Activated CD4-positive, alpha-beta T cell treated with anti-CD3 and anti-CD28 coated beads, Interleukin-2, Interleukin-4, amounts not matched to agents 100 ng/mL and 50 ng/mL, durations not matched to agents 16 hours and 8 hours (primary cell): ENCODE measurements at places on chromosomes 12 and 14.
A peak's percentile ranks its signal among the peaks of the same experiment; 100 is the strongest.

GRCh38 chr12:106073179-106073578 lies 65.6 kb downstream of the NUAK1 start:
- peak; percentile 51 for DNase-seq

- DNase-seq = no peak
Observed at GRCh38 chr12:80456513-80456912, 12.5 kb downstream of the PTPRQ start.

DNA sequence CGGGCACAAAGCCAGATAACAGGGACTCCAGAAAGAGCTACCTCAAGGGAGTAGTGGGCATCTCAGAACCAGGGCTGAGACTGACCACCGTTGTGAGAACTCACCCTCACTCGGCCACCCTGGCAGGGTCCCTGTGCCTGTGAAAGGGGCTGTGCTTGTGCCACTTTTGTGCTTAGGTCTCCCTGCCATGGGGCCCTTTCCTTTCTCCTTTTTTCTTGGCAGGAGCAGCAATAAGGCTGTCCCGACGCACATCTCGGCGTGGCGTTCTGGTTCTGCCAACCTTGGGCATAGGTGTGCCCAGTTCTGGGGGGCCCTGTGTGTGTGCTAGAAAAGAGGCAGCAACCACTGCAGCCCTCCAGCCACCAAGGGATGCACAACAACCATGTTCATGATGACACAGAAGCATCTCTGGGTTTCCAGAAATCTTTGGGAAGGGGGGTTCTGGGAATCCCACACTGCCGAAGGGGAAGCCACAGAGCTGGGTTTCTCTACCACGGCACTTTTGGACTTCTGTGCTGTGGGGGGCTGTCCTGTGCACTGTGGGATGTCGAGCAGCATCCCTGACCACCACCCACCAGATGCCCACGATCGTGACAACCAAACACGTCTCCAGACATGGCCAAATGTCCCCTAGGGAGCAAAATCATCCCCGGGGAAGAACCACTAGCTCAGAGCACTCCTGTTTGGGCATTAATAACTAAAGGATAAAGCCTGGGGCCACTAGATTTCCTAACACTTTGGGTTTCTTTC lies 13.1 kb upstream of the TMEM119 start:
- no peak for DNase-seq

- DNase-seq = no peak
Observed at GRCh38 chr12:124386059-124386458, 91.2 kb downstream of the RFLNA start.

DNA sequence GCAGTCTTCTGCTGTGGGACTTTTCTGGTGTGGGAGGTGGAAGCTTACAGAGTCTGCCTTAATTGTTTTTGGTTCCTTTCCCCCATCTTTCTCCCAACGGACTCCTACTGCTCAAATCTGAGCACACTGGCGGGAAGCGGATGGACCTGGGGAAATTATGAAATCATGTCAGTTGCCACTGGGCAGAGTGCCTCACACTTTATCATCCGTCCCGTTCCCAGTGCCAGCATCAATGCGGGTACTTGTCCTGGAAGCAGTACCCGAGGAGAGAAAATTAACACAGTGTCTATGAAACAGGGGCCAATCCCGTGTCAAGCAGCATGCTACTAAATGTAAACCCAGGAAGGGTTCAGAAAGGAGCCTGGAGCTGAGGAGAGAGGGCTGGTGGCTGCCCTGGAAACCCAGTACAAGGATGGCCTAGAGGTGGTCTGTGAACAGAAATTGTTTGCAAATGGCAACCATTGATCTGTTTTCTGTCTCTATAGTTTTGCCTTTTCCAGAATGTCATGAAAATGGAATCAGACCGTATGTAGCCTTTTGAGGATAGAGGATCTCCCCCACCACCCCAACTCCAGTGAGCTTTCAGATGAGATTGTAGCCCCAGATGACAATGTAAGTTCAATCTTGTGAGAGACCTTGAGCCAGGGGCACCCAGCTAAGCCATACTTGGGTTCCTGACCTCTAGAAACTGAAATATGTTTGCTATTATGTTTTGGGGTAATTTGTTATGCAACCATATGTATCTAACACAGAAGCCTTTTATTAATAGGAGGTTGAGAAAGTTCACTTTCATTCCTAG lies 908 bp upstream of the CDKL1 start:
- no peak for DNase-seq

DNA sequence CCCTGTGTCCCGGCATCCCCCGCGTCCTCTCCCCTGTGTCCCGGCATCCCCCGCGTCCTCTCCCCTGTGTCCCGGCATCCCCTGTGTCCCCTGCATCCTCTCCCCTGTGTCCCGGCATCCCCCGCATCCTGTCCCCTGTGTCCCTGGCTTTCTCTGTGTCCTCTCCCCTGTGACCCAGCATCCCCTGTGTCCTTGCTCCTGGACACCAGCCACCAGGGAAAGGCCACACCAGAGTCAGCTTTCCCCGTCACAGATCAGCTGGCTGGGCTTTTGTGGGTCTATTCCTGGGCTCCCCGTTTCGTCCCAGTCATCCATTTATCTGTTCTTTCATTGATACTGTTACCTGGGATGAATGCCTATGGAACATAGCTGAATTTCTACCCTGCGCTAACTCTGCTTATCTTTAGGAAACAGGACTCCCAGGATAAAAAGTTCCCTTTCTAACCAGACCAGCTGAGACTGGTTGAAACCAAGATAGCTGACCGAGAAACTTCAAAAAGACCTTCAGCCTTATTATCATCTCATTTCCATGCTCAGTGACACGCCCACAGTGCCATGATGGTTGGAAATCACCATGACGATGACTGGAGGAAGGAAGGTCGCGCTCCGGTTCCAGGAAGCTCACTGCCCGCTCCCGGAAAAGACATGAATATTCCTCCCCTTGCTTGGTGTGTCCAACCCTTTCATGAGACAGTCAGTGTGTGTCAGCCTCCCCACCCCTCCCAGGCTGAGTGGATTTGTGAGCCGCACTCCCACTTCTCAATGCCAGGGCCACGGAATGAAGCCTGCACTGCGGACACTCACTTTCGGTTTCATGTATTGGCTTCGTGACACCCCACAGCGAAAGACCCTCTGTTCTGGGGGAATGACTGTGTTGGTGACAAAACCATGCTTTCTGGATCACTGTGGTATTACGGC lies 276.4 kb upstream of the SFSWAP start:
- DNase-seq = no peak

GRCh38 chr14:73188501-73188911 lies 48.8 kb upstream of the PAPLN start:
- DNase-seq = no peak

DNA sequence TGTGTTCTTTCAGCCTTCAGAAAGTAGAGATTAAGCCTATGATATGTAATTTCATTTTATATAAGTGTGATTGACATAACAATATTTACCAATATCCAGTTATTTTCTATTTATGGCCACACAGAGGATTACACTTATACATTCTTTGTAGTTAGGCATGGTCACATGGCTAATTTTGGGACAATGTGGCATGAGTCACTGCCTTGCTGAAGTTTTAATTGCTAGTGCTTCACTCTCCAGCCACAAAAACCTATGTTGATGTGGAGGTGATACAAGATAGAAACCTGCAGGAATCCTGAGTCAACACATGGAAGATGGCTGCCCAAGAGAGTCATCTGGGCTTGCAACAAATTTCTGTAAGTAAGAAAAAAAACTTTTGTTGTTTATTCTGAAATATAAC lies 17.0 kb downstream of the CLEC14A start:
- no peak for DNase-seq

GRCh38 chr14:43877351-43877960 lies 629.6 kb downstream of the FSCB start:
- no peak for DNase-seq

DNA sequence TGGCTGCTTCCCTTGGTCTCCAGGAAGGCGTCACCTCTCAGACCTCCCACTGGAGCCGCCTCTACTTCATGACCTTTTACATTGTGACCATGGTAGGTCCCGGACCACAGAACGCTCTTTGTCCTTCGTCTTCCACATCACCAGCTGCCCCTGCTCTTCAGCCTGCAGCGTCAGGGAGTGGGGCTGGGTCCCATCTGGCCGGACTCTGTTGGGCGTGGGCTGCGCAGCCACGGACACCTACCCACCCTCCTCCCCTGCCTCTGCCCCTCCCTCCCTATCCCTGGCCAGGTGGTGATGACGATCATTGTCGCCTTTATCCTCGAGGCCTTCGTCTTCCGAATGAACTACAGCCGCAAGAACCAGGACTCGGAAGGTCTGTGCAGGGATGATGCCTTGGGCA lies 43.3 kb downstream of the SLC8B1 start:
- no peak for DNase-seq

- DNase-seq = no peak
Observed at GRCh38 chr12:130838284-130838950, 633 bp downstream of the STX2 start.

GRCh38 chr12:115132145-115132544 lies 448.2 kb upstream of the TBX3 start:
- no peak for DNase-seq

DNA sequence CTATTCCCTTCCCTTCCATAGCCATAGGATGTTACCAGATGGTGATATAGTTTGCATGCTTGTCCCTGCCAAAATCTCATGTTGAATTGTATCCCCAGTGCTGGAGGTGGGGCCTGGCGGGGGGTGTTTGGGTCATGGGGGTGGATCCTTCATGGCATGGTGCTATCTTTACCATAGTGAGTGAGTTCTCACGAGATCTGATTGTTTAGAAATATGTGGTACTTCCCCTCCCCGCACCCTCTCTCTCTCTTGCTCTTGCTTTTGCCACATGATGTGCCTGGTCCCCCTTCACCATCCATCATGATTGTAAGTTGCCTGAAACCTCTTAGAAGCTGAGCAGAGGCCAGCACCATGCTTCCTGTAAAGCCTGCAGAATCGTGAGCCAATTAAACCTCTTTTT lies 181.3 kb downstream of the CAND1 start:
- no peak for DNase-seq

DNA sequence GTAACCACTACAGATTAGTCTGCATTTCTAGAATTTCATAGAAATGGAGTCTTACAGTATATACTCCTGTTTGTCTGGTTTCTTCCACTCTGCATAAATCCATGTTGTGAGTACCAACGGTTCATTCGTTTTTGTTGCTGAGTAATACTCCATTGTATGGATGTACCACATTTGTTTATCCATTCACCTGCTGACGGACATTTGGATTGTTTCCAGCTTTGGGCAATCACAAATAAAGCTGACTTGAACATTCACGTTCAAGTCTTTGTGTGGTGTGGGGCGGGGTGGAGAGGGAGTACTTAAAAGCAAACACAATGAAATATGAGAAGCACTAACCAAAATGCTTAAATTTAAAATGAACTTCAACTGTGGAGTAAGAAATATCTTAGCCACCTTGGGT lies 7.1 kb downstream of the HECTD4 start:
- DNase-seq = no peak

DNA sequence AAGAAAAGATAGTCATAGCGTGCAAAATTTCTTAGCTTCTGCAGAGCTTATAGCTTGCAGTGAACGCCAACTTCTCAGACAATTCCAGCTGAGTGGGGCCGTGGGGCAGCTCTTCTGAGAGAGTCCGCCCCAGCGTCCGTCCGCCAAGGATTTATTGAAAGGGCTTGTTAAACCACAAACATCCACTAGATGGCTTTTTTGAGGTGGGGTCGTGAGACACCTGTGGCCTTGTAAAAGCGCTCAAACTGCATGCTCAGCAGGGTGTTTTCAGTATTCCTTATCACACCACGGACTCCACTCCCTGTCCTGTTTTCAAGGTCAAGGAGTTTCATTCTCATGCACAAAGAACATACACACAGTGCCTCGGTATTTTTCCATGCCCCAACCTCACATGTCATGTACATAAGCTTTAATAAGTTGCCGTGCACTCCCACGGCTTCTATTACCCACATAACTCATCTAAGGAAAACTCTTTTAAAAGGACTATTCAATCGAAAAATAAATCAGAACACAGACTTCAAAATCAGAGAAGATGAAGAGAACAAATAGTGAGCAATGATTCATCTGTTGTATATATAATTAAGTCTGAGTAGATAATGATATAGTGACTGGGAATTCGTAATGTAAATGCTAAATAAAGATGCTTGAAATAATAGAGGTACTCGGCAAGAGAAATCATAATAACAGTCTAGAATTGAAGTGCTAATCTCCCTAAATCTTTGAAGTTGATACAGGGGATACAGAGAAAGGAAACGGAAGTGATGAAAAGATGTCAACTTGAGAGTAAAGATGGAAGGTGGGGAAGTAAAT lies 46.7 kb downstream of the WBP11 start:
- no peak for DNase-seq

DNA sequence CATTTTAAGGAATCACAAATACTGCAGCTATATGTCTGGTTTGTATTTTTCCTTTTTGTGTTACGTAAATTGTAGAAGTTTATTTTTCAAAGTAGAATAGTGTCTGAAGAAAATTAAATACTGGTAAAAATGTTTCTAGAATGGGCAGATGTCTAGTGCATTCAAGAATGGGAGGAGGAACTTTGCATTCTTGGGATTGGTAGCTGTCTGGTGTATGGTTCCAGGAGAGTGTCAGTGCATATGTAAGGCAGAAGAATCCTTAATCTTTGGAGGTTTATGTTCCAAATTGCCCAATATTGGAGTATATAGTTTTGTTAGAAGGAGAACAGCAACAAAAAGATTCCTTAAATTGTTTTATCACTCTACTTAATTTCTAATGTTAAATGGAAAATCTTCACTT lies 13.5 kb downstream of the PAPOLA start:
- DNase-seq = no peak

- DNase-seq = no peak
Observed at GRCh38 chr12:68939505-68939904, 6.5 kb upstream of the CPM start.

GRCh38 chr14:26744903-26745302 lies 147.1 kb upstream of the NOVA1 start:
- no peak for DNase-seq

DNA sequence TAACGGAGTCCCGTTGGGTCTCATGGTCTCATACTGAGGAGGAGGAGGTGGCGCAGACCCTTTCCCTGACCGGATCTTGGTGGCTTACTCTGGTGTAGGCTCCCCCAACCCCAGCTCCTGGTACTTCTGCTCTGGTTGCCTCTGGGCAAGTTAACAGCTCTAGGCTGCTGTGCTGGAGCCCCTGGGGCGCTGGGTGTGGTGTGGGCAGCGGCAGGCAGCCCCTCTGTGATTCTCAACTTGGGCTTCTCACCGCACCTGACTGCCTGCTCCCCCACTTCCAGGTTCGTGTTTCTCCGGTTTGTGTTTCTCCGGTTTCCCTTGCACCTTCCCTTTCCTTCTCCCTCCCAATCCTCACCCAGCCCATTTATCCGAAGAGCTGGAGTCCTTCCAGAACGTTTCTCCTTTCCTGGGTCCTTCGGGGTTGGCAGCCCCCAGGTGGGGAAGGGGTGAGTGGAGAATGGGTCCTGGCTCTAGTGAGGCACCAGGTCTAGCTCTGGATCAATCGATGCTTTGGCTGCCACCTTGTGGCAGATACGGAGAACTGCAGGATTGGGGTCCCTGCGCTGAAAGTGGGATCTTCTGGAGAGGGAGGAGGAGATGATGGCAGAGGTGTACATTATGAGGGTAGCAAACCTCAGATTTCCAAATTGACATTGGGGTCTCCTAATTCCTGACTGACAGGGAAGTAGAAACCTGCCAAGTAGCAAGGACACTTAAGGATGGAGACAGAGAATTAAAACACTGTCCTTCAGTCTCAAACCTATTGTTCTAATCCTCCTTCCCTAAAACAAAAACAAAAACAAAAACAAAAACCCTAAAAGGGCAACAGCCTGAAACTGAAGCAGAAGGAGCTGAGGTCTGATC lies 8.3 kb downstream of the CISTR start:
- peak; percentile 68 for DNase-seq

GRCh38 chr14:43308421-43309110 lies 1198.5 kb downstream of the FSCB start:
- no peak for DNase-seq
